Activated T-helper 9 cell treated with anti-CD3 and anti-CD28 coated beads, Interleukin-2, amount 50 U/mL, for 16 hours (primary cell): ENCODE measurements at places on chromosomes 12 and 14.

DNA sequence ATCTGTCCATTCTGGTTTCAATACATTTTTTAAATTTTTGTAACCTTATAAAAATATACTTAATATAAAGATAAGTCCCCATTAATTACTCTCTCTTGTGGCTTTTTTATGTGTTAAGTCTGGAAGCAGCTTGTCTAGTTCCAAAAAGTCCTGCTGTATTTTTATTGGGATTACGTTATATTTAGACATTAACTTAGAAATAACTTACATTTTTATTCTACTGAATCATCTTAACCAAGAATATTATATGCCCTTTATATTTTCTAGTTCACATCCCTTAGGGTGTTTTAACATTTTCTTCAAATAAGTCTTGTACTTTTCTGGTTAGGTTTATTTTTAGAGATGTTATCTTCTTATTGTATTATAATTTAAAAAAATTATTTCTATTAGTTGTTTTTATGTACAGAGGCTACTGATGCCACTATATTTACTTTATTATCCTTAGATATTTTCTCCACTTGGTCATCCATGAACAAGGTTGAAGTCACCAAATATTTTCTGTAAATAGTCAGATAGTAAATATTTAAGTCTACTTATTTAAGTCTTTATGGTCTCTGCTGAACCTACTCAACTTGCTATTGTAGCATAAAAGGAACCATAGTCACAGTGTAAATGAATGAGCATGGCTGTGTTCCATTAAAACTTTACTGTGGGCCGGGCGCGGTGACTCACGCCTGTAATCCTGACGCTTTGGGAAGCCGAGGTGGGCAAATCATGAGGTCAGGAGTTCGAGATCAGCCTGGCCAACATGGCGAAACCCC lies 132.4 kb upstream of the NEDD1 start:
- DNase-seq = no peak

GRCh38 chr14:84483072-84483420 lies 1046.9 kb upstream of the FLRT2 start:
- DNase-seq = no peak

DNA sequence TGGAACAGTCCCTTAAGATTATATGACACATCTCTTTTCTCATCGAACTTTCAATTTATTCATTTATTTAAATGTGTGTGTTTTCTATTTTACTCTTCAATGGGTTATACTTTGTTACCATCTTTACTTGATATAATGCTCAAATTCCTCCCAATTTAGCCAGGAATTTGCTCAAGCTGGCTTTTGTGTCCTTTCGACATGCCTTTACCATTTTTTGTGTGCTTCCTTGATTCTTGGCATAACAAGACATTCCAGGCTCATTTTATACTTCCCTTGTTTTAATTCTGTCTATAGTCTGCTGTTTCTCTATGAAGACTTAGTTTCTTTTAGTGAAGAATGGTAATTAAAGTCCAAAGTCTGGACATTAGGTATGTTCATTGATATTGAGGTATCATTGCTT lies 315.8 kb downstream of the AEBP2 start:
- DNase-seq = no peak

- no peak for DNase-seq
These were observed 326.3 kb downstream of the BMP4 start for GRCh38 chr14:53630336-53630735.

DNA sequence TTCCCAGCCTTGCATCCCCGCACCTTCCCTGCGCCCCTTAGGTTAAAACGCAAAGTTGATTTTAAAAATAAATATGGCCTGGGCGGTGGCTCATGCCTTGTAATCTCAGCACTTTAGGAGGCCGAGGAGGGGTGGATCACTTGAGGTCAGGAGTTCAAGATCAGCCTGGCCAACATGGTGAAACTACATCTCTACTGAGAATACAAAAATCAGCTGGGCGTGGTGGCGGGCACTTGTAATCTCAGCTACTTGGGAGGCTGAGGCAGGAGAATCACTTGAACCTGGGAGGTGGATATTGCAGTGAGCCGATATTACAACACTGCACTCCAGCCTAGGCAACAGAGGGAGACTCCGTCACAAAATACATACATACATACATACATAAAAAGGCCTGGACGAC lies 96.0 kb downstream of the GCH1 start:
- no peak for DNase-seq

GRCh38 chr12:955939-956338 lies 6.4 kb upstream of the RAD52 start:
- DNase-seq = no peak

DNA sequence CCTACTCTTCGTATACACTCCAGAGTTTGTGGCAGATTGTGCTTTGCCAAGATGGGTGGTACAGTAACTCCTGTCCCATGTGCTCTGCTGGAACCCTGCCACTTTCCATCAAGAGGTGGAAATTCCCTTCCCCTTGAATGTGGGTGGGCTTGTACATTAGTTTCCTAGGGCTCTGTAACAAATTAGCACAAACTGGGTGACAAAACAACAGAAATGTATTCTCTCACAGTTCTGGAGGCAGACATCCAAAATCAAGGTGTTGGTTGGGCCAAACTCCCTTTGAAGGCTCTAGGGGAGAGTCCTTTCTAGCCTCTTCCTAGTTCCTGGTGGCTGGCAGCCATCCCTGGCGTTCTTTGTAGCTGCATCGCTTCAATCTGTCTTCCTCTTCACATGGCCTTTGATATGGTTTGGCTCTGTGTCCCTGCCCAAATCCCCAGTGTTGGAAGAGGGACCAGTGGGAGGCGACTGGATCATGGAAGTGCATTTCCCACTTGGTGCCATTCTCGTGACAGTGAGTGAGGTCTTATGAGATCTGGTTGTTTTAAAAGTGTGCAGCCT lies 117.5 kb downstream of the VRK1 start:
- no peak for DNase-seq

DNA sequence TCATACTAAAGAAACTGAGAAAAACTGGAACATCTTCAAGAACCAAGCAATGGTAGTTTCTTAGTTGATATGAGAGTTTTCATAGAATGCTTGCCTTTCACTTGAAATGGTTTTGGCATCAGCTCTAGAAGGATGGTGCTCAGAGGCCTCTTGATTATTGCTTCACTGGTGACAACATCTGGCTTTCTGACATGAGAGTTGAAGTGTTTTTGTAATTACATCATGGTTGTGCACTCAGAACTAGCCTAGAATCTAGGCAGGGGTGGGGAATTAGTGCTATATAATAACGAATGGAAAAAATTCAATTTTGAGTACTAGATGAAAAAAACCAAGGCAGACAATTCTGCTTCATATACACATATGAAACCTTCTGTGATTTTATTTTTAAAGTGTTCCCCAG lies 172.8 kb upstream of the LMNTD1 start:
- no peak for DNase-seq

GRCh38 chr12:57936513-57936883 lies 4.9 kb upstream of the ATP23 start:
- no peak for DNase-seq

- DNase-seq = no peak
These were observed 3.2 kb downstream of the PLXNC1 start for GRCh38 chr12:94151582-94151981.

DNA sequence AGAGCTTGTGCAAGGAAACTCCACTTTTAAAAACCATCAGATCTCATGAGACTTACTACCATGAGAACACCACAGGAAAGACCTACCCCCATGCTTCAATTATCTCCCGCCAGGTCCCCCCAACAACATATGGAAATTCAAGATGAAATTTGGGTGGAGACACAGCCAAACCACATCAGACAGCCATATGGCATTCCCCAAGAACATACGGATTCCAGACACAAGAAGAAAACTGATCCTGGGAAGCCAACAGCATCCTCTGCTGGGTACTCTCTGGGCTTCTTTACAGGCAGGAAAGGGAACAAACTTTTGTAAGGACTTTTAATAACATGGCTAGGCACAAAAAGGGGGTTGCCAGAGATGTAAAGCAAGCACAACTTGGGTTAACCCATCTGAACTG lies 127.2 kb downstream of the TMEM132C start:
- no peak for DNase-seq

DNA sequence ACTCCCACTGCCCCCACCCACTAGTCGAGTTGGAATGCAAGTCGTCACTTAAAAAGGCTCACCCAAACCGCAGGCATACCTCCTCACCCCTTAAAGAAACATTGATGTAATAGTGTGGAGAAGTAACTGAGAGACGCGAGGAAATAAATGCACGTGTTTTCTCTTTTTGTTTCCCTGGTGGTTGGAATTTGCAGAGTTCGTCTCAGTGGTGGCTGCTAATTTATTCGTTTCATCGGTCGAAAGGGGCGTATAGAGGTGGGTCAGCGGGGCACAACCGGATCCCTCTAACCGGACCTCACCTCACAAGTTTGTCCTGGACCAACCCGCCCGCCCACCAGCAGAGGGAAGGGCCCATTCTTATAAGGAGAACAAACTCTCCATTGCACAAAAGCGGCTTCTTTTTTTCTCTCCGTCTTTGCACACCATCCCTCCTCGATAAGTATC lies 5.0 kb upstream of the NPAS3 start:
- no peak for DNase-seq

DNA sequence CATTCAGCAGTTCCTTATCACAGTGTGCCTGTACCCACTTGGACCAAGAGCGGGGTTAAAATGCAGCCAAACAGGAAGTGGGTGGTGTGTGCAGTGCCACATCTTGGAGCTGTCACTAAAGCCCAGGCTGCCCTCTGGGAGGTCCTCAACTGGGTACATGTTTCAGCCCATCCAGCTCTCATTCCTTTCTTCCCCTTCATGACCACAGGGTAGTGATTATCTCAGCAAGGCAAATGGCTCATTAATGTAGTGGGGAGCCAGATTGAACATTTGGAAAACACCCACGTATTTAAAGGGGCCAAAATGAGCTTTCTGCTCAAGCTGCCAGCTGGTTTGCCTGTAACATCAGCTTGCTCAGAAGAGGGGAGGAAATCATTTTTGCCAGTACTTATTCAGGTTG lies 210.8 kb upstream of the BTG1 start:
- DNase-seq = no peak

GRCh38 chr12:26810330-26810729 lies 22.7 kb downstream of the ITPR2 start:
- DNase-seq = no peak

DNA sequence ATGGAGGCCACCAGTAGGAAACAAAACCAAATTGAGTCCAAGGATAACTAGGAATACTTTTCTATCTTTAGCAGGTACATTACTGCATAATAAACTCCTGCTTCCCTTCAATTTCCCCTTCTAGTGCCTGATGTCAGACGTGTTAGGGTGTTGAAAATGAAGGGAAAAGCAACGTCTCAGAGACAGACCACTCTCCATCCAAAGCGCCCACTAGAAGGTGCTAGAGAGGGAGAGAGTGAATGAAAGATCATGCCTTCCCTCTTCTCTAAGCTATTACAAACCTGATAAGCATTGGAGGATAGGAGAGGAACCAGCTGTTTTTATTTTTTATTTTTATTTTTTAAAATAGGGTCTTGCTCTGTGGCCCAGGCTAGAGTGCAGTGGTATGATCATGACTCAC lies 64.1 kb downstream of the ZNF641 start:
- no peak for DNase-seq

GRCh38 chr12:4307593-4308333 lies 13.2 kb upstream of the TIGAR start:
- no peak for DNase-seq

- no peak for DNase-seq
These were observed 24.0 kb downstream of the TMEM63C start for GRCh38 chr14:77205566-77205965.

GRCh38 chr12:113546916-113547863 lies 75.5 kb upstream of the LHX5 start:
- DNase-seq = no peak

- no peak for DNase-seq
These were observed 47.8 kb downstream of the UBE3B start for GRCh38 chr12:109525279-109525585.

DNA sequence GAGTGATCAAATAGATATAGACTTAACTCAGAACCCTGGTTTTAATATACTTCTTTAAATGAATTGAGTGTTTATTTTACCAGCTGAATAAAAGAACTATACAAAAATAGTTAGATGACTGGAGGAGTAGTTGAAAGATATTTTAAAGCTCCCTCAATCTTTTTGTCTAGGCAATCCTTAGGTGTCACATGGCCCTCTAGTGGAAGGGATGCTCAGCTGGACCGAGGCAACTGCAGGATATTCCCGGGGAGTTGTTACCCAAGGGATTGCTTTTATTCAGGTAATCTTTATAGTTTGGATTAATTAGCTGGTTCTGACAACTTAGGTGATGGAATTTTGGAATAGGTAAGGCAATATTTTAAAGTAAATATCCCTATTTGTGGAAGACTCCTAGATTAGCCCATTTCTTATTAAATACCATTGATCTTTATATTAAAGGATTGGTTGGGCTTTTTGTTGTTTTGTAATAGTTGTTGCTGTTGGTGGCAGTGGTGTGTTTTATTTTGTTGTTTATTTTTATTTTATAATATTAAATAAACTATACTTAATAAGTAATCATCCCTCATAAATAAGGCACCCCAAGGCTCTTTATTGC lies 57.1 kb downstream of the ZDHHC17 start:
- DNase-seq = no peak

DNA sequence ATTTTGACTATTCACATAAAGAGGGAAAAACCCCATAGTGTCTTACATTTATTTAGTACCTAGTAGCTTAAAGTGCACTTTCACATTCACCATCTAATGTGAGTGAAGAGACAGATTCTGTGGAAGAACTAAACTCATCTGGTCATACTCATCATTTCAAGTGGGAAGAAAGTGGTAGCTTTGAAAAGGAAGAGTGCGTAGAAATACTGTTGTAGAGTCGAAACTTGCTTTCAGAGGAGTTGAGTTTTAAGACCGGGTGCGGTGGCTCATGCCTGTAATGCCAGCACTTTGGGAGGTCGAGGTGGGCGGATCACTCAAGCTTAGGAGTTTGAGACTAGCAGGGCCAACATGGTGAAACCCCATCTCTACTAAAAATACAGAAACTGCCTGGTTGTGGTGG lies 222.2 kb downstream of the ERC1 start:
- no peak for DNase-seq

DNA sequence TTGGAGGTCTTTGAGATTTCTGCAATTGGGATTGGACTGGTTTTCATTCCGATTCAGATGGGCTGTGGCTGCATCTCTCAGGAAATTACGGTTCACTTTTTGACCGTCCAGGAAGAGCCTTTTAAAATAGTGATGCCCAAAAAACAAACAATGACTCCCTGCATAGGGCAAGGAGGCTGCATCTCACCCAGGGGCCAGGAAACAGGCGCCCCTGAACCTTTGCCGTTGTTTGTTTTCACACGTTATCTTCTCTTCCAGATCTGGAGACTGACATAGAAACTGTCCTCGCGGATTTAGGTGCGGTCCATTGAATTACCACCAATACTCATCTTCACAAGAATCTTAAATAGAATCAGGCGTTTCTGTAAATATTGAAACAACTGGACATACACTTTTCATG lies 66.0 kb downstream of the FLRT2 start:
- no peak for DNase-seq
